ENCODE measurements at places on chromosomes 2 and 18.

DNA sequence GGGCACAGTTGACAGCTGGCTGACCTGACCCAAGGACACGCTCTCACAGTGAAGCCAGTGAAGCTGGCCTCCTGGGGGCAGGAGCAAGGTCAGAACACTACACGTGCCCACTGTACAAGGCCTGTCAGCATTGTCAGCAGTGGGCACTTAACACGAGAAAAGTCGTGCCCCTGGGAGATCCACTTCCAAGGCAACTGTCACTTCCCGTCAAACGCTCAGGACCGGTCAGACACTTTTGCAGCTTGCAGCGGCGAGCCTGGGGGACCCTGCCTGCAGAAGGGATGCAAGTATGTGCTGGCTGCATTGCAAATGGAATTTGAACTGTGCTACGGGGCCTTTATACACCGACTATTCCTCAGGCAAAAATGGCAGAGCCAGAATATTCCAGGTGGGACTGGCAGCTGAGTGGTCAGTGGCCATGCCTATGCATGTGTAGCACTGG lies 176.2 kb downstream of the BCL2 start:
- no peak for DNase-seq

GRCh38 chr2:156565066-156565710 lies 129.0 kb downstream of the GPD2 start:
- DNase-seq: no peak

- DNase-seq: no peak
These were observed 54.7 kb downstream of the ATIC start for GRCh38 chr2:215366440-215367032.

DNA sequence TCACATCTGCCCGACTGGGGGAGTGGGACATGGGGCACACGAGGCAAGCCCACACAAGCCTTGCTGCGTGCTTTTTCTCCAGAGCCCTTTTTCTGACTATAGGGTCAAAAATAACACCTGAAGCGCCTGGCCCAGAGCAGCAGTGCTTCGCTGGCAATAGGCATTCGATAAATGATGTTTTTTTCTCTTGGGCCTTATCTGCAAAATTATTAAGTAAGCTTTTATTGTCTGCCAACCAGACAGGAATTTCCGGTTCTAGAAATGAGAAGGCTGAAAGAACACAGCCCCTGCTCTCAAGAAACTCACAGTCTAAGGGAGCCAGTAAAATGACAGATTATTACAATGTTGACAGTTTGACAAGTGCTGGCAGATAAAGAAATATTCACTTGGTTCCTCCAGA lies 2.7 kb upstream of the TMBIM1 start:
- DNase-seq: no peak

GRCh38 chr2:118310681-118311429 lies 222.6 kb downstream of the INSIG2 start:
- DNase-seq: no peak

- no peak for DNase-seq
These were observed 1286.2 kb downstream of the SUCLG1 start for GRCh38 chr2:83172841-83173240.

- DNase-seq: no peak
These were observed 157.4 kb downstream of the SOX11 start for GRCh38 chr2:5849562-5849961.

- DNase-seq: no peak
These were observed 143.5 kb downstream of the TGIF1 start for GRCh38 chr18:3593381-3593903.

GRCh38 chr18:48982266-48982665 lies 31.5 kb upstream of the SMAD7 start:
- no peak for DNase-seq

Measured in CD4-positive, alpha-beta T cell treated with Interleukin-12 subunit alpha and Interleukin-12 subunit beta, for 1 hour (primary cell).